HTR-8/SVneo (cell line): ENCODE measurements at places on chromosomes 5 and 9.

DNA sequence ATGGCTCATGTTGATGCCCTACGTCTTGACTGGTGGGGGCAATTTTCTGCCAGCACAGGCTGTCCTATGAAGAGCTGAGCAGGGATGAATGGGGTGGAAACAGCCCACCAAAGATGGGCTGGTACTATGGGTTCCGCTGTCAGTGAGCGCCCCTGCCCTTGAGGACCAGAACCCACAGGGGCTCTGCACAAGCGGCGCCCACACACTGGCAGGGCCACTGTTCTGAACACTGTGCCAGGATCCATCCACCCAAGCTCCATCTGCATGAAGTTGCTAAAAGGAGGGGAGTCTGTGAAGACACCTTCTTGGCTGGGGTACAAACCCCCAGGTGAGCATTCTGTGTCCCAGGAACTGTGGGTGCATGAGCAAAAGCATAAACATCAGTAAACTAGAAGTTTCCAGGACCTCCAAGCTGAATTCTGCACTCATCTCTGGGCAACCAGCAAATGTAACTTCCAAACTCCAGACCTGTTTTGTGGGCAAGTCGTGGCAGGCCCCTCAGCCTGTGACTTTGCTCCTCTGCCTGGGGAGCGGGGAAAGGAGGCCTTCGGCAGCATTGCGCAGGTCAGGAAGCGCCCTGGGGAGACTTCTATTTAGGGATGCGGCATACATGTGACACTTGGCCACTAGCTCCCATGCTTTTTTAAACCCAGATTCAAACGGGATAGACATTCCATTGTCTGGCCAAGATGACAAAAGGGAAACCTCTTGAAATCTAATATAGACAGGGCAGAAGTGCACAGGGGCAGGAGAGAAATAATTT, 48.9 kb downstream of the PTPN3 start:
- DNase-seq: no peak

- DNase-seq: no peak
These were observed 70.7 kb downstream of the ANKRD33B start for GRCh38 chr5:10634562-10634961.

GRCh38 chr5:147407094-147407681, 102.7 kb downstream of the DPYSL3 start:
- no peak for DNase-seq

GRCh38 chr5:74649421-74649973, 9.0 kb upstream of the ENC1 start:
- no peak for DNase-seq

- DNase-seq: no peak
These were observed 19.9 kb upstream of the LPAR1 start for GRCh38 chr9:111058166-111058565.

GRCh38 chr5:57662991-57663390, 180.4 kb upstream of the ACTBL2 start:
- DNase-seq: no peak
